ENCODE measurements at places on chromosomes 7 and 10. TPM values are rescaled to one million over a fixed set of nuclear protein-coding genes. Genes with fewer than 3 reads are reported as not detected.

GRCh38 chr7:84700563-84701370 lies 486.1 kb downstream of the SEMA3D start:
- DNase-seq = no peak

The CALML5 gene
- not detected for polyA plus RNA-seq

The STOX1 gene
- 3.2 TPM for polyA plus RNA-seq

DNA sequence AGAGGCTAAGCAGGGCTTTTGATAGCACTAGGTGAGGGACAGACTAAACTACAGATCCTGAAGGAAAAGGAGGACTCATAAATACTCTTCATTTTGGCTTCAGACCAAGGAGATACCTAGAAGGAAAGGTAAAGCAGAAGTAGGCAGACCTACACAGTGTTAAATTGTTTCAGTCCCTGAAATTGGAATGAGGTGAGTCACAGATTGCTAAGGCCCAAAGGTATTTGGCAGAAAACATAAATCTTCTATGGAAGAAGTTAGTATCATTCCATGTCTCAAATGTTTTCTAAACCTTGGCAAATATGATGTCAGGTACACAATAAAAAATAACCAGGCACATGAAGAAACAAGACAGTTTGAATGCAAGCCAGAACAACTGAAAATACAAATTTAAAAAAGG lies 30.0 kb downstream of the MTERF1 start:
- DNase-seq = no peak

The CNPY1 gene
- 0.25 TPM for polyA plus RNA-seq

- DNase-seq = no peak
Measured at GRCh38 chr7:23898619-23899018, 188.6 kb downstream of the STK31 start.

DNA sequence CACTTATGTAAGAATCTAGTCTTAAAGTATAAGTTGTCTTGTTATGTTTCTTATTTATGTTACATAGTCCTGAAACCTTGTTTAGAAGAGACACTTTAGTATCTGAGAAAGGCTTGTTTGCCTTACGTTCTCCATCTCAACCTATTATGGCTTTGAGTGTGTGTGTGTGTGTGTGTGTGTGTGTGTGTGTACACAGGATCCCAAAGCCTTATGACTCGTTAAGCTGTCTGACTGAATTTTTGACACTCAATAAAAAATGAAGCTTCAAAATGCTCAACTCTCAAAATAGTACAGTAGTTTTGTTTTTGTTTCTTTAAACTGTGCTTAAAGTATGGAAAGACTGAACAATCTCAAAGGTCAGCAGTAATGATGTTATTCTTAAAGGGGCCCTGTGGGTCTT lies 18.0 kb downstream of the CALU start:
- no peak for DNase-seq

DNA sequence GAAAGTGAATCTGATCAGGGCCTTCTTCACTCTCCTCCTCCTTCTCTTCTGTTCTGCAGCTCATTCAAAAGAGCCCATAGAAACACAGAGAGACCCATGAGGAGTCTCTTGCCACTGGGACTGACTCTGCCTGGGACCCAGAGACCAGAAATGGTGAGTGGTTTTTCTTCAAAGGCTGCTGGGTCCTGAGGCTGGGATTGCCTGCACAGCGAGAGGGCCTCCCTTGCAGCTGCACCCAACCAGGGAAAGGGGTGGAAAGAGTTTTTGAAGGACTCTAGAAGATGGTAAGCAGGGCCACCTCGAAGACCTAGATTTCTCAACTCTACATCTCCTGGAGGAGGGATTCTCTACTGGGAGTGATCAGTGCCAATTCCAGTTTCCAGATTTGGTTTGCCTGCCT lies 15.5 kb upstream of the HOXA13 start:
- DNase-seq = no peak

The GRM3 gene
- polyA plus RNA-seq = 0.29 TPM

DNA sequence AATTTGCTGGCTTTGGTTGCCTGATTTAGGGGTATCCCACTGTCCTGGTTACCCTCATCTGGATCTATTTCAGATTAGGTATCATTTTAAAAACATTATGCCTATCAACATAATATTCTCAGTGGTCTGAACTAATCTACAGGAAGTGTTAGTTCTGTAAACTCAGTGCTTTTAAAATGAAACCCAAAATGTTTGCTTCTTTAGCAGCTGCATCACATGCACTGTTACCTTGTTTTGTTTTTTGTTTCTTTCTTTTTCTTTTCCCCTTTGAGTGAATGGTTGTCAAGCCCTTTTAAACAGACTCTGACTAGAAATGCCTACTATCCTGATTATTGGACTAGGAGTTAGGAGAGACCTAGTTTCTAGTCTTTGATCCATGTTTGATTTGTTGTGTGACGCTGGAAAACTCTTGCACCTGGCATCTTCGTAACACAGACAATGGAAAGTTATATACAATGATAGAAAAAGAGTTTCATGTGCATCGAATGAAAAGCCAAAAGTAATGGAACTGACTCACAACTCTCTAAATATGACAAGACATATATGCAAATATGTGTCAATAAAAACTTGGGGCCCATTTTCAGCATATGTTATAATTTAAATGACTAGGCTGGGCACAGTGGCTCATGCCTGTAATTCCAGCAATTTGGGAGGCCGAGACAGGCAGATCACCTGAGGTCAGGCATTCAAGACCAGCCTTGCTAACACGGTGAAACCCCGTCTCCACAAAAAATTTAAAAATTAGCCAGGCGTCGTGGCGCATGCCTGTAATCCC lies 52.3 kb upstream of the STRIP2 start:
- no peak for DNase-seq

The FBXL13 gene
- 28.6 TPM for polyA plus RNA-seq

GRCh38 chr7:104627516-104627915 lies 299.1 kb downstream of the LHFPL3 start:
- peak; percentile 45 for DNase-seq

- DNase-seq = no peak
Measured at GRCh38 chr7:26398427-26398755, 106.7 kb downstream of the SNX10 start.

The ACSM6 gene
- polyA plus RNA-seq = not detected

The ERVW-1 gene
- 17.5 TPM for polyA plus RNA-seq

The MOGAT3 gene
- polyA plus RNA-seq = not detected

The CRPPA gene
- 1.5 TPM for polyA plus RNA-seq

GRCh38 chr10:93413252-93413689 lies 68.9 kb downstream of the MYOF start:
- DNase-seq = no peak

- DNase-seq = no peak
Measured at GRCh38 chr7:123229426-123229825, 29.7 kb upstream of the SLC13A1 start.

DNA sequence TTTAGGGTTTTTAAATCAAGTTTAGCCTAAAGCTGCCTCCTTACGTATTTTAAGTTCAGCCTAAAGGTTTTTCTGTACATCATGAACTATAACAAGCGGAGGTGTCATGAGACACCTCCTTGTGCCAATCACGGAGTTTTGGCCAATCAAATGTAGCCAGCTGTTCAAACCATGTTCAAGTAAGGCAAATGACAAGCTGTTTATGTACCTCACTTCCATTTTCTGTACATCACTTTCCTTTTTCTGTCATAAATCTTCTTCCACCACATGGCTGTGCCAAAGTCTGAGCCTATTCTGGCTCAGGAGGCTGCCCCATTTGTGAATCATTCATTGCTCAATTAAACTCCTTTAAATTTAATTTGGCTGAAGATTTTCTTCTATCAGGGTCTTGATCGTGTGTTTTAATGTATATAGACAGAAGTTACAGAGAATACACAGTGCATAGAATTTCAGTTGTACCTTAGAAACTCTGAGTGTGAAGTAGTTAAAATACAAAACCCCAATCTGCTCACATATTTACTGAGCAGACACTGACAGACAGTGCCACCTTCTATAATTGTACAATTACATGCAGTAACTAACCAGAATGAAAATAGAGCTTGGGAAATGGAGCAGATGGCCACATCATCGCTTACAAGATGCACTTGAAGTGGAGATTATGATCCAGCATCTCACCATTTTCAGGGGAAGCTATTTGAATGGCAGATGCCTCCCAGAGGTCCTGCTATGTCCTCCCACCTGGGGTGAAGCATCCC lies 76.9 kb upstream of the LANCL2 start:
- DNase-seq = no peak

GRCh38 chr10:63521416-63522276 lies 445 bp downstream of the REEP3 start:
- peak; percentile 67 for DNase-seq

The PLCE1 gene
- polyA plus RNA-seq = 4.2 TPM

GRCh38 chr10:124547647-124548168 lies 86.1 kb downstream of the LHPP start:
- no peak for DNase-seq

The ITPRID1 gene
- 2.1 TPM for polyA plus RNA-seq

DNA sequence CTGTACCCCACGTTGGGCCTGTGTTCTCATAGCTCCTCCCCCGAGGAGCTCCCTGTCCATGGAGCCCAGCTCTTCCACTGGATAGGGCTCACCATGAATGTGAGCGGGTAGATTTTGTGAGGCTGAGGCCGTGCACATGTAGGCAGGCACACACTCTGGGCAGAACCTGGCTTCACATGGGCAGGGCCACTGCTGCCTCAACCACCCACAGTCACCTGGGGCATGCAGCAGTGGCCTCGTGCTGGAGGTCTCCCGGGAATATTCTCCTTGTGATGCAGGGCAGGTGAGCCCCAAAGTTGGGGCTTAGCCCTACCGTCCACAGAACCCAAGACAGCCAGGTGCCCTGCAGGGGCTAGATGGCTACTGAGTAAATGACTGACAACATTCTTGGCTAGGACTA lies 116.6 kb downstream of the TMEM130 start:
- no peak for DNase-seq

- DNase-seq = no peak
Measured at GRCh38 chr7:47039904-47040303, 542.0 kb downstream of the TNS3 start.
